ENCODE measurements at places on chromosomes 7 and 10.

DNA sequence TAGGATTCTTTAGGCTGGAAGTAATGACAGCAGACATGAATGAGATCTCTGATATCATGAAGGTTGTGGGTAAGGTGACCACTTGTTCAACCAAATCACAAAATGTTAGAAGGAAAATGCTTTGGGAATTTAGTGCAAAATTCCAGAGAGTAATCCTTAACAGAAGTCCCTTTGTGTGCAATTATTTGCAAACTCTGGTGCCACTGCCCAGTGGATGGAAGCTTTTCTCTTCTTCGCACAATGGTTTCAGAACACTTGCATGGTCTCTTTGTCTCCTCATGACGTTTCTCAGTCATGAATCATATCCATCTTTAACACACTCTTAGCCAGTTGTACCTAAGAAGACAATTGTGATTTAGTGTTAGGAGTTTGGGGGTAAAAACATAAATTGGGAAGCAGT, 570.4 kb upstream of the ANKRD30A start:
- no peak for DNase-seq

- no peak for DNase-seq
Observed at GRCh38 chr7:24110056-24110455, 173.9 kb upstream of the NPY start.

DNA sequence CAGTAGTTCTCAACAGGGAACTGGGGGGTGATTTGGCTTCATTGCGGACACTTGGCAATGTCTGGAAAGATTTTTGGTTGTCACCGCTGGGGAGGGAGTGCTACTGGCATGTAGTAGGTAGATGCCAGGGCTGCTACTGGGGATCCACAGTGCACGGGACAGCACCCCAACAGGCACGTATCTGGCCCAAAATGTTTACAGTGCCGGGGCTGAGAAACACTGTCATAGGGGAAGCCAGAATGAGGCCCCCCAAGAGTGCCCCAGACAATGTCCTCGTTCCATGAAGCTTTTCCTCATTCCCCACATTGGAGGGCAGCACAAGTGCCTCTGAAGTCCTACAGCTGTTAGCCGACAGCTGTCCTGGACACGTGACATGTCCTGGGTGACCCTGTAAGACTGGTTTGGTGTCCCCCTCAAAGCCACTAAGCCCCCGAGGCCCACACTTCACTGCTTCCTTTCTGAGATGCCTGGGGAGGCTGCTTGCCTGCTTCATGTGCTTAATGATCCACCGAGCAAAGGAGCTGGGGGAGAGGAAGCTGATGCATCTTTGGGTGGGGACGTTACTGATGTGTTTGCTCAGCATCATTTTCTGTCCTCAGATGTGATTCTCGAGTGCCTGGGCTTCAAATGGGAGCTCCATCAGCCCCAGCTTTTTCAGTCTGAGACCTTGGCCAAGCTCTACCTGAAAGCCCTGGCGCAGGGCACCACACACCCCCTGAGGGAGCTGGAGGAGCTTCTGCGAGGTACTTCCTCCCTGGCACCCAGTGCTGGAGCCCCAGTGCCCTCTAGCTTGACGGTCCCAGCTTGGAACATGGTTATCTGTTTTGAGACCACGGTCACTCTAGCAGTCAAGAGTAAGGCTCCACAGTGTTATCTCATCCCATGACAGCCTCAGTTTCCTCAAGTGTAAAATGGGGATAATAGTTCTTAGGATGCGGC, 14.7 kb downstream of the BTBD16 start:
- DNase-seq, result no peak

DNA sequence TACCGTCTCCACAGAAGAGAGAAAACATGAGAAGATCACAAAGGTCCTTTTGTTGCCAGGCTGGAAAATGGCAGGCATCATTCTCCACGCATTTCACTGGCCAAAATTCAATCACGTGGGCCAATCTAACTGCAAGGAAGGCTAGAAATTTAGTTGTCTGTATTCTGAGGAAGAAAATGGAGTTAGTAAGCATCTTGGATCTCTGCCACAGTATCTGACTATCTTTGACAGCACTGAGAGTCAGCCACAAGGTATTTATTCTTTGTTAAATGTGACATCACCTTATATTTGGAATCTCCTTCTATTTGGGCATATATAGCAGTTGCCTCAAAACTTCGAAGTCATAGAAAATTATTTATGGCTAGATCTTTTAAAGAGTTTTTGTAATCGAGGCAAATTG, 213.9 kb downstream of the NSUN6 start:
- DNase-seq, result no peak

GRCh38 chr10:130864961-130865818, 446.3 kb downstream of the TCERG1L start:
- DNase-seq, result no peak

DNA sequence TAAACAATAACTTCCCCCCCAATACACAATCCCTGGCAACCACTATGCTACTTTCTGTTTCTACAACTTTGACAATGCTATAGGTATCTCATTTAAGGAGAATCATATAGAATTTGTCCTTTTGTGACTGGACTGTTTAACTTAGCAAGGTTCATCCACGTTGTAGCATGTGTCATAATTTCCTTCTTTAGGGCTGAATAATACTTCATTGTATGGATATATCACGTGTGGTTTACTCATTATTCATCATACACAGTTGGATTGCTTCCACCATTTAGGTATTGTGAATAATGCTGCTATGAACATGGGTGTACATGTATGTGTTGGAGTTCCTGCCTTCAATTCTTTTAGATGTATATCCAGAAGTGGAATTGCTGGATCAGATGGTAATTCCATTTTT, 111.0 kb downstream of the LMBR1 start:
- no peak for DNase-seq

GRCh38 chr10:13233358-13233757, 816 bp downstream of the UCMA start:
- no peak for DNase-seq

GRCh38 chr10:89120931-89121763, 86.0 kb downstream of the CH25H start:
- no peak for DNase-seq

DNA sequence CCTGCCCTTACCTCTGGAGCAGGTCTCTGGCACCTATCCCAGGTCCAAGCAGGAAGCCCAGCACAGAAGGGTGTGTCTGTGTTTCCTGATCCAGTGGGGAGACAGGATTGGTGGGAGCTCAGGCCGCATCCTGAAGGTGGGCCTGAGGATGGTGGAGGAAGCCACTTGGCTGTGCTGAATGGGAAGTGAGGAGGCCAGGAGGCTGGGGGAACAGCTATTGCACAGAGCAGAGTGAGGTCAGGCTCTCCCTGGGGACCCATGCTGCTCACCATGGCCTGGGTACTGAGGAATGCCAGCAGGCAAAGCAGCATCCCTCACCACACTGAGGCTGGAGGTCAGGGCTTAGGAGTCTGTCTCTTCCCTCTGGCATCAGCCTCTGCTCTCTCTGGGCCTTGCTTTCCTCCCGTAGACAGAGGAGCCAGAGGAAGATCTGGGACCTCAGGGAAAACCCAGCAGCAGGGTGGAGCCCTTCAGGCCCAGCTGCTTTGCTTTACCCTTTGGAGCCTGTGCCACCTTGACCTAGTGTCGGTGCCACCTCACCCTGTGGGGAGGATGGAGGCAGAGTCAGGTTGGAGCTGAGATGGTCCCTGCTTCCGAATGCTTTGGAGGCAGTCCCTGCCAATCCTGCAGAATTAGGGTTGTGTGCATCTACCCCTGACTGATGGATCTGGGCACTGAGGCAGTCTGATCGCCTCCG, 39.0 kb downstream of the CDH23 start:
- DNase-seq, result no peak

DNA sequence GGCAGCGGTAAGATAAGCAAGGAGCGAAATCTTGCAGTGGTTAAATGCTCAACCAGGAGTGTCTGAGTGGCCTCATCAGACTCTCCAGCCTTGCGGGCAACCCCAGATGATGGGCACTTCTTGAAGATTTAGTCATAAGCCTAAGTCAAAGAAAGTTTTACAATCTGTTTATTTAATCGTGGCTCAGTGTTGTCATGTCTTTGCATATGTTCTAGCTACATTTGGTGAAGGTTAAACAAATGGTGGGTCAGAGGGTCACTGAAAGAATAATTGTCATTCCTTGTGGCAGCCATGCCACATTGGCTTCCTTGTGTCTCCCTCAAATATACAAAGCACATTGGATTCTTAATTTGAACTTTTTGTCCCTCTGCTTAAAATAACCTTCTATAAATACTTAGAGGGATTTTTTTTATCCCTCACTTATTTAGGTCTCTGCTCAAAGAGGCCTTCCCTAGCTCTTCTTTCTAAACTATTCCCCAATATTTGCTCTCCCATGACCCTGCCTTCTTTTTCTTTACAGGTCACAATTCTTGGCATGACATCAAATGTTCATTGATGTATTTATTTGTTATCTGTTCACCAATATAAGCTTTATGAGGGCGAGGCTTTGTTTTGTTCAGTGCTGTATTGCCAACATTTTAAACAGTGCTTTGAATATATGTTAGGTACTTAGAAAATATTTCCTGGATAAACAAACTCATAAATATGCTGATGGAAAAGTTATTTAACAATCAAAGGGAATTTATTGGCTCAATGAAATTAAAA, 68.7 kb downstream of the NEUROD6 start:
- no peak for DNase-seq

DNA sequence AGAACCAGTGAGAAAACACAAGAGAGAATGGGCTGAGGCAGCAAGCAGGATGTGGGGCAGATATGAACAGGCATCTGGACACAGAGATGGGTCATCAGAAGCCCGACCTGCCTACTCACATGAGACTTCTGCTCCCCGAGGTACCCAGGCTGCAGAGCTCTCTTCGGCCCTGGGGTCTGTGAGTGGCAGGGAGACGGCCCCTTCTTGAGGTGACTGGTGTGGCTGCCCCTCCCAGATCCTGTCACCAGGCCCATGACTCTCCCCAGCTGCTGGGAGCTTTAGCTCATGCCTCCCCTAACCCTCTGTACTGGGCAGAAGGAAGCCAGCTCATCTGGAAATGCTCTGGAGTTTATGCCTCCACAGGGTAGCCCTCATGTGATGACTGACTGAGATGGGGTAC, 157.6 kb upstream of the PCBD1 start:
- no peak for DNase-seq

- no peak for DNase-seq
Observed at GRCh38 chr7:81410471-81411117, 359.3 kb downstream of the HGF start.

DNA sequence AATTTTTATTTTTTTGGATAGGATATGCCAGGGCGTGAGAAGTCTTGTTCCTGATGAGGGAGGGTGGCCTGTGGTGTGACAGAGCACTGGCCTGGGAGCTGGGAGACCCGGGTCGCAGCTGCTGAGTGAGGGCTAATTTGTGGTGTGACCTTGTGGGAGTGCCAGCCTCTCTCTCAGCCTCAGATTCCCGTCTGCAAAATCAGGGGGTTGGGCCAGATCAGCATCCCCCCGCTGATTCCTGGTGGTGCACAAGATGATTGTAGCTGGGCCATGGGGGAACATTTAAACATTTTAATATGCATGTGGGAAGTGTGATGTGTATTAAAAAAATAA, 14.9 kb downstream of the TSPAN15 start:
- no peak for DNase-seq

GRCh38 chr10:99285881-99286280, 43.3 kb upstream of the CNNM1 start:
- DNase-seq, result no peak

DNA sequence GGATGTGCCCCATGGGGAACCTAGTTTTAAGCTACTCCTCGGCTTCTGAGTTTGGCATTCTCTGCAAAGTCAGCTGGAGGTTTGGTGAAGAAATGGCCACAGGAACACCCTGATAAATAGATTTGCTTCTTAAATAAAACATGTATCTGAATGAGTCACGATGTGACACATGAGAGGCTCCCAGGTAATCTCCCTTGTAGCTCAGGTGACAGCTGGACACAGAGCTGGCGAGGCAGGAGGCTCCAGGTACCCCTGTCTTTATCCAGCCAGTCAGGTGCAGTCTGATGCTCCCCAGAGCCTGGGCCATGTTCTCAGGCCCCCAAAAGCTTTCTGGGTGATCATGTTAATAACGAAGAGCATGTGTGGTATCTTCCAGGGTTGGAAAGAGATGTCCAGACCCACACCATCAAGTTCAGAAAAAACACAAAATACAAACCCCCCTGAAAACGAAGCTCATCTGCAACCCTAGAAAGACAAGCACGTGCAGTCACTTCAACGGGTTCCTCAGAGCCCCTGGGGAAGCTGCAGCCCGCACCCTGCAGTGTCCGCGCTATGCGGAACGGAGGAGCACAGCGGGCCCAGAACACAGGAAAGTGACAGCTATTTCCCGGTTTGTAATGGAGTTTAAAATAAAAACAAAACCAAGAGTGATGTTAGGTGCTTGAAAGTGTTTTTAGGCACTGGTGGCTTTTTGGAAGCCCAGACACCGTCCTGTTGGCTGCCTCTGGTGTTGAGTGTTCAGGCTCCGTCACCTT, 69.4 kb downstream of the ZRANB1 start:
- no peak for DNase-seq

GRCh38 chr10:132575320-132576201, 38.0 kb downstream of the INPP5A start:
- DNase-seq, result no peak

- DNase-seq, result no peak
Observed at GRCh38 chr7:908159-908581, 31.8 kb downstream of the GET4 start.

GRCh38 chr7:94643771-94644545, 12.0 kb downstream of the SGCE start:
- DNase-seq, result no peak

DNA sequence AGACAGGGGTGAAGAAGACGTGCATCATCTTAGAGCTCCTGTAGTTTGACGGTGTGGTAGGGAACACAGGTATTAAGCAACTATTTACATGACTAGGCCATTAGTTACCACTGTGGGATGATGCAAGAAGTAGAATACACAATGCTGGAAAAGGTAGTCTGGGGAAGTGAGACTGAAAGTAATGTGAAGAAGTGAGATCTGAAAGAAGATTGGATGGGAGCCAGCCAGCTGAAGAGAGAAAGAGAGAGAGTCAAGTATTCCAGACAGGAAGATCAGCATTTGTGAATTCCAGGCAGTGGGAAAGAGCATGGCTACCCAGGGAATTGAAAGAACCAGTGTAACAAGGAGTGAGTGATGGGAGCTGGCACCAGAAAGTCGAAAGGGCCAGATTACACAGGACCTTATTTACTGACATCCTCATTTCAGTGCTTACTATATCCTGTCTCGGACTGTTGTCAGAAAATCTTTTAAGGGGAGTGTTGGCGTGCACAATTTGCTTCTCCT, 4.0 kb upstream of the CFAP58 start:
- DNase-seq, result no peak

DNA sequence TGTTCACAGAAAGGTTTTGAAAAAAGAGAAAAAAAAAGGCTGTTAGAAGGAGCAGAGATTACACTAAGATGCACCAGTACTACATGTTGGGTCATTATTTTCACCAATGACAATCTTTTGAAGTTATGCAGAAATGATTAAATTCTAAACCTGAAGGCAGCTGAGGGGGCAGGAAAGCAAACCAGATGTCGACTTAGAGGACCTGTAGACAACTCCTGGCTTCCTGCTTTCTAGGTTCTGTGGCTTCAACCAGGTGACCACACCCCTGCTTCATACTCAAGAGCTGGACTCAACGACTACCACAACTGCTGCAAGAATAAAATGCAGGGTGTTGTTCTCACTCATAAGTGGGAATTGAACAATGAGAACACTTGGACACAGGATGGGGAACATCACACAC, 30.0 kb downstream of the MYOF start:
- no peak for DNase-seq

All from stimulated activated CD4-positive, alpha-beta T cell treated with anti-CD3 and anti-CD28 coated beads, TNF-alpha, amount 100 ng/mL, for 1 hour (primary cell).